ENCODE measurements at places on chromosomes 1 and 21. TPM values are rescaled to one million over a fixed set of nuclear protein-coding genes. Genes with fewer than 3 reads are reported as not detected.

CAPN8 gene
- 16.4 TPM for total RNA-seq

RGL1 gene
- total RNA-seq: 32.2 TPM

SPRR3 gene
- not detected for total RNA-seq

KRTAP23-1 gene
- total RNA-seq: not detected

C1orf87 gene
- not detected for total RNA-seq

DNA sequence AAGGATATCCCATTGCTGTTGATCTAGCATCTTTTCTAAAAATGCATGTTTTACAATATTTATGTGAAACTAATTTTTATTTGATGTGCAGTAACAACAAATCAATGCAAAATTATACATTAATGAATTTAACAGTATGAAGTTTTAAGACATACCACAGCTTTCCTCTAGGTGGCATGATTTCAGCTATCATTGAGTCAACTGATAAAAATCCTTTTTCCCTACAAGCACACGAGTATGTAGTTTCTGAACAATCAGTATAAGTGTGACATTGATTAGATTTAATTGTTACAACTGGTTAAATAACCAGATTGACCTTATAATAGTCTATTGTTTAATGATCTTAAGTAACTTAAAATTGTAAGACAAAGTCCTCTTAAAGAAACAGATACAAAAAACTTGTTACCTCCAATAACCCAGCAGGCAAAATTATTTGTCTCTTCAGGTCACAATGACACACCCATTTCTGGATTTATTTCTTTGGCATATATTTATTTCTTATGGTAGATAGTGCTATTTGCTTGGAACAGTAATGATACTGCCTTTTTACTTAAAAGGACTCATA, 5.8 kb upstream of the TGFB2 start:
- H3K4me3 ChIP-seq: no peak overlapping the region
- no peak overlapping the region for H3K27ac ChIP-seq
- H3K4me1 ChIP-seq: peaks cover 8% of the 10 kb centered on the region
- peak; percentile 51 for DNase-seq

DNA sequence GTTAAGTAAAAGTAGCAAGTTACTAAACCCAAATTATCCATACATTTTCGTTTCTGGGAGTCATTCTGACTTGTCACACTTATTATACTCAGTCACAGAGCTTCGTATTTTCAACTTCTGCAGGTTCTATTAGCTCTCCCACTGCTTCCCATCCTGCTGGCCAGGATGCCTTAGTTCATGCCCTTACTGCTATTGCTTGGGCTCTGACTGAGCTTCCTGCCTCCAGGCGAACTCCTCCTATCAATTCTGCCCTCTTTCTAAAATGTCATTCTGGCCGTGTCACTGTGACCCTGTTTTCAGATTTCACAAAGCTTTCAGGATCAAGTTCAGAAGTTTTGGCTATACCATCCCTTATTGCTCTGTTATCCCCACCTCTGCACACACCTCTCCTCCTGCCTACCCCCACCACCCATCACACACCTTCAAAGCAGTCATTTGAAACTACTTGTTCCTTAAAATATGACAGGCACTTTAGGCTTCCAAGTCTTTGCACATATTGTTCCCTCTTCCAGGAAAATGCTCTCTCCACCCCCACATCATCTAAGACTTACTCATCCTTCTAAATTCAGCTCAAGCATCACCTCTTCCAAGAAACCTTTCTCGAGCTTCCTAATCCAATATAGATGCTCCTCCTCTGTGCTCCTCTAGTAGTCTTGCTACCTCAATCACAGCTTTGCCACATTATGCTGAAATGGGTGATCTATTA, 278.0 kb downstream of the BRINP2 start:
- H3K4me1 ChIP-seq: no peaks in the 10 kb centered on the region
- H3K27me3 ChIP-seq: no peaks in the 10 kb centered on the region
- no peaks in the 10 kb centered on the region for H3K36me3 ChIP-seq
- no peak for DNase-seq

- H3K27me3 ChIP-seq: no peaks in the 10 kb centered on the region
- H3K4me1 ChIP-seq: peaks cover 4% of the 10 kb centered on the region
- H3K4me3 ChIP-seq: no peak overlapping the region
- H3K27ac ChIP-seq: peak overlapping the region; percentile 6
- H3K36me3 ChIP-seq: no peaks in the 10 kb centered on the region
Observed at GRCh38 chr1:88877382-88877825, 14.0 kb downstream of the GTF2B start.

- no peaks in the 10 kb centered on the region for H3K36me3 ChIP-seq
- H3K4me3 ChIP-seq: no peak overlapping the region
- DNase-seq: peak; percentile 49
- no peaks in the 10 kb centered on the region for H3K27me3 ChIP-seq
Observed at GRCh38 chr1:190179817-190180216, 297.8 kb downstream of the BRINP3 start.

GRCh38 chr1:98555814-98556213, 105.7 kb upstream of the SNX7 start:
- H3K4me1 ChIP-seq: no peaks in the 10 kb centered on the region
- H3K36me3 ChIP-seq: no peaks in the 10 kb centered on the region
- no peaks in the 10 kb centered on the region for H3K27me3 ChIP-seq
- no peak overlapping the region for H3K4me3 ChIP-seq

GRCh38 chr21:17900281-17900989, 81.3 kb upstream of the C21orf91 start:
- H3K36me3 ChIP-seq: no peaks in the 10 kb centered on the region
- DNase-seq: no peak
- H3K4me3 ChIP-seq: no peak overlapping the region

DNA sequence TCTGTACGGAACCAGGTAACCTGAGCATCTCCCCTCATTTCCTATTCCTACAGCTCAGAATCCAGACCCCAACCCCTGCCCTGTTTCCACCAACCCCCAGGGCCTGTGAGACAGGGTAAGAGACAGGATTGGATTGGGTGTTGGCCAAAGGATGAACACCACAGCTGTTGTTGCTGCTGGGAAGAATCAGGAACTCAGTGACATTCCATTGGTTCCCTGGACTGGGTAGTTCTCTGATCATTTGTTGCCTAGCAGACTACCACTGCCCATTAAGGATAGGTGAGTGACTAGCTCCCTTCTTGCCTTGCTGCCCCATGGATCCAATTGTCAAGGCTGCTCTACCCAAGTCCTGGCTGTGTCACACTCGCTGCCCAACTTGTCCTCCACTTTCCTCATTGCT, 10.0 kb downstream of the NCSTN start:
- H3K36me3 ChIP-seq: no peaks in the 10 kb centered on the region
- H3K4me3 ChIP-seq: no peak overlapping the region
- H3K27me3 ChIP-seq: no peaks in the 10 kb centered on the region
- H3K4me1 ChIP-seq: no peaks in the 10 kb centered on the region
- DNase-seq: no peak

DNA sequence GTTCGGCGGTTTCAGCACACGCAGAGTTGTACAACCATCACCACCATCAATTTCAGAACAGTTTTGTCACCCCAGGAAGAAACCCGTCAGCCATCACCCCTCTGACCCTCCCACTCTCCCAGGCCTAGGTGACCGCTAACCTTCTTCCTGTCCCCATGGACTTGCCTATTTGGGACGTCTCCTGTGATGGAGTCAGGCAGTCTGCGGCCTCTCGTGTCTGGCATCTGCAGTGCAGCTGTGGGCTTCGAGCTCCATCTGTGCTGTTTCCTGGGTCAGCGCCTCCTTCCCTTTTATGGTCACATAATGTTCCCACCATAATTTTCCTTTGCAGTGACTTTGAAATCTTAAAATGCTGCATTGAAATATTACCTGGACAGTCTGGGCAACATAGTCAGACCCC, 24.4 kb downstream of the SLC45A1 start:
- no peak overlapping the region for H3K4me3 ChIP-seq
- H3K27me3 ChIP-seq: no peaks in the 10 kb centered on the region
- no peaks in the 10 kb centered on the region for H3K36me3 ChIP-seq
- no peak overlapping the region for H3K27ac ChIP-seq
- no peak for DNase-seq

- no peaks in the 10 kb centered on the region for H3K36me3 ChIP-seq
- H3K4me1 ChIP-seq: no peaks in the 10 kb centered on the region
- no peaks in the 10 kb centered on the region for H3K27me3 ChIP-seq
- no peak overlapping the region for H3K4me3 ChIP-seq
Observed at GRCh38 chr1:204873176-204873575, 2.5 kb downstream of the NFASC start.

- H3K36me3 ChIP-seq: no peaks in the 10 kb centered on the region
- DNase-seq: no peak
- H3K4me3 ChIP-seq: no peak overlapping the region
- peaks cover 19% of the 10 kb centered on the region for H3K27me3 ChIP-seq
- no peaks in the 10 kb centered on the region for H3K4me1 ChIP-seq
Observed at GRCh38 chr1:231177226-231177625, 15.4 kb downstream of the TRIM67 start.

DNA sequence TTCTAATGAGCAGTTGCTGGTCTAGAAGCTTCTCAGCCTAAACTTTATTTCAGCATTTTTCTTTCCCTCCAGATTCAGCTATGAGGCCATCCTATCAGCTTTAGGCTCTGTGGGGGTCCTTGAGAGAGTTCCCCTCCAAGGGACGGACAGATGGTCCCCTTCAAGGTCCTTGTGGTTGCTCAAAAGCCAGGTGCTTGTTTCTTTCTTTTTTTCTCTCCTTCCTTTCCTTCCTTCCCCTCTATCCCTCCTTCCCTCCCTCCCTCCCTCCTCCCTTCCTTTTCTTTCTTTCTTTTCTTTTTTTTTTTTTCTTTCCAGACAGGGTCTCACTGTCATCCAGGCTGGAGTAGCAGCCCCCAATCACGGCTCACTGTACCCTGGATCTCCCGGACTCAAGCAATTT, 1.2 kb upstream of the IL6R start:
- peak overlapping the region; percentile 96 for H3K27ac ChIP-seq
- peaks cover 37% of the 10 kb centered on the region for H3K4me1 ChIP-seq
- DNase-seq: no peak
- H3K27me3 ChIP-seq: no peaks in the 10 kb centered on the region

DNA sequence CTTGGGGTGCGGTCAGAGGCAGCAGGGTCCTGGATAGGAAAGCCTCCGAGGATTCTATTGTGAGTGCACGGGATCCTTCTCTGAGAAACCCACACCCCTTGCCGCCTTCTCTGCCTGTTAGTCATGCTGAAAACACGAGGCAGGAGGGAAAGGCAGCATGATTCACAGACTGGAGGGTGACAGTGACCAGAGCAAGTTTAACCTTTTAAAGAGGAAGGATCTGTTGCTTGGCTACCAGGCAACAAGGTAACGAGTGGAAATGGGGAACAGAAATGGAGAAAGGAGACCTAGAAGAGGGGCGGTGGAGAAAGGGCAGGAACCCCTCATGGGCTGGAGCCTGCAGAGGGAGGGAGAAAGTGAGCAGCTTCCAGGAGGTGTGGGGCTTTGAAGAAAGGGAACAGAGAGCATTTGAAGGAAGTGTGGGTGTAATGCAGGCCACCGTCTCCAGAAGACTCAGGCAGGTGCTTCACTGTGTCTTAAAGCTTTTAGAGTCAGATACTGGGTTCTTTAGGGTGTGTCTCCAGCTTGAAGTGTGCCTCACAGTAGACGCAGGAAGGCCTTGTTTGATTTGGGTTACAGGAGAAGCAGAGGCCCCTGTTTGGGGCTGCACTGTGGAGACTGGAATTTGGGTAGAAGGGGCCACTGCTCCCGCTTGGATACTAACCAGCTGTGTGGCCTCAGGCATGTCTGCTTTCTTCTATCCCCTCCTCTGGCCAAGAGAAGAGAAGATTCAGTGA, 19.1 kb downstream of the OPTC start:
- no peak overlapping the region for H3K4me3 ChIP-seq
- H3K4me1 ChIP-seq: peaks cover 37% of the 10 kb centered on the region
- H3K36me3 ChIP-seq: no peaks in the 10 kb centered on the region

GRCh38 chr21:37339552-37339939, 27.0 kb upstream of the DYRK1A start:
- no peaks in the 10 kb centered on the region for H3K27me3 ChIP-seq
- H3K36me3 ChIP-seq: no peaks in the 10 kb centered on the region
- peaks cover 15% of the 10 kb centered on the region for H3K4me1 ChIP-seq
- peak overlapping the region; percentile 83 for H3K27ac ChIP-seq
- no peak for DNase-seq
- H3K4me3 ChIP-seq: no peak overlapping the region

- H3K4me1 ChIP-seq: no peaks in the 10 kb centered on the region
- no peaks in the 10 kb centered on the region for H3K27me3 ChIP-seq
- H3K36me3 ChIP-seq: no peaks in the 10 kb centered on the region
- H3K27ac ChIP-seq: no peak overlapping the region
- H3K4me3 ChIP-seq: no peak overlapping the region
Observed at GRCh38 chr1:224087286-224087794, 26.6 kb upstream of the FBXO28 start.

- no peak overlapping the region for H3K27ac ChIP-seq
- no peaks in the 10 kb centered on the region for H3K36me3 ChIP-seq
- no peaks in the 10 kb centered on the region for H3K27me3 ChIP-seq
- H3K4me1 ChIP-seq: no peaks in the 10 kb centered on the region
- no peak for DNase-seq
Observed at GRCh38 chr1:207366022-207366421, 44.5 kb downstream of the CD55 start.
